ENCODE measurements at places on chromosomes 2 and 18.

GRCh38 chr2:240434728-240435456 is 571 bp upstream of the GPC1 start:
- DNase-seq, result peak; percentile 79

- DNase-seq, result no peak
Observed at GRCh38 chr2:200026332-200027230, 71.2 kb downstream of the MAIP1 start.

DNA sequence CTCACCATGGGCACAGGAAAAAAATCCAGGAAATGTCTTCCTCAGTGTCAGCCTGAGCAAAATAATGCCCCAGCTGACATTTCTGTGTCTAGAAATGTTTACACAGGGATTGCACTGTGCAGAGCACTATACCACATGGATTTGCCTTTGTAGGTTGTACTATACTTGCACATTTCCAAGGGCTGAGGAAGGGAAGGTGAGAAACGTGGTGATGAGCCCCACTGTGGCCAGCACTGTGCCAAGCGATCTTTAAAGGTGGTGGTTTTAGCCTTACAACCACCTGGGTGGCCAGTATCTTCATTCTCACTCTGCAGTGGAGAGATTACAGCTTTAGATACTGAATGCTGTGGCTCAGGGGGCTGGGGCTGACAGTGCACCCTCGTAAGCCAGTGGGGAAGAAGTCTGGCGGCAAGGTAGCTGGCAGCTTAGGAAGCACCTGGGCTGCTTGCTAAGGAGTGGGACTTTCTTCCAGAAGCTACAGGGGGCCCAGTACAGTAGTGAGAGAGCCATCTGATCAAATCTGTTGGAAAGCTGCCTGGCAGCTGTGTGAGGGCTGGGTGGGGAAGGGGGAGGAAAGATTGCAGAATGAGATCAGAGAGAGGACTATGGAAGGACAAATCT is 81.4 kb upstream of the MSH2 start:
- no peak for DNase-seq

DNA sequence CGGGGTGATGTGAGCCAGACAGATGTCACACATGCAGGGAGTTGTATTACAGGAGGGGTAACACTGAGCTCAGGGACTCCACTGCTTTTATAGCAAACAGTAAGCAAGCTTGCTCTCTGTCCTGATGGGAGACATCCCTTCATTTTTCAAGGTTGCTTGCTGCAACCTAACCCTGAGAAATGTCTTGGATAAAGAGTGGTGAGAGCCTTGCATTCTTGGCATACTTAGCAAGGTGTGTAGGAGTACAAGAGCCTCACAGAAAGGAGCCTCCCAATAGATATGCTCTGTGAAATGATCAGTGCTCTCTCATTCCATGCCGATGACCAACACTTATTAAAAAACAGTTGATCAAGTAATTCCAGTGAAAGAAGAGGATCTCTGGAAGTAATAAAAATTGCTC is 8.1 kb downstream of the PFN4 start:
- peak; percentile 78 for DNase-seq

DNA sequence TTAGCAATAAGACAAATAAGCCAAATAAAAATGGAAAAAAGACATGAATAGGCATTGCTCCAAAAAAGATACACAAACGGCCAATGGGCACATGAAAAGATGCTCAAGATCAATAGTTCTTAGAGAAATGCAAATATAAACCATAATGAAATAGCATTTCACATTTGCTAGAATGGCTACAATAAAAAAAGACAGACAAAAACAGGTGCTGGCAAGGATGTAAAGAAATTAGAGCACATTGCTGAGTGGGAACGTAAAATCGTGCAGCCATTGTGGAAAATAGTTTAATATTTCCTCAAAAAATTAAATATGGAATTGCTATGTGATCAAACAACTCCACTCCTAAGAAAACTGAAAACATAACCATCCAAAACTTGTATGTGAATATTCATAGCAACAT is 160.0 kb upstream of the SPATS2L start:
- DNase-seq, result no peak

- no peak for DNase-seq
Observed at GRCh38 chr2:217667035-217667434, 335.8 kb downstream of the TNS1 start.

DNA sequence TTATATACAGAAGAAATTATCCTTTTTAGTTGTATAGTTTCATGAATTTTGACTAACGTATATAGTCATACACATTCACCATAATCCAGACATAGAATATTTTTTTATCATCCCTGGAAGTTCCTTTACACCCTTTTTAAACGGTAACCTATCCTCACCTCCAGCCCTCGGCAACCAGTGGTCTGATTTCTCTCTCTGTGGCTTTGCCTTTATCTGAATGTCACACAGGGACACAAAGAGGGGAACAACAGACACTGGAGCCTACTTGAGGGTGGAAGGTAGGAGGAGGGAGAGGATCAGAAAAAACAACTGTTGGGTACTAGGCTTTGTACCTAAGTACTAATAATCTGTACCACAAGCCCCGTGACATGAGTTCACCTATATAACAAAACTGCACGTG is 191.9 kb downstream of the MC4R start:
- DNase-seq, result no peak

DNA sequence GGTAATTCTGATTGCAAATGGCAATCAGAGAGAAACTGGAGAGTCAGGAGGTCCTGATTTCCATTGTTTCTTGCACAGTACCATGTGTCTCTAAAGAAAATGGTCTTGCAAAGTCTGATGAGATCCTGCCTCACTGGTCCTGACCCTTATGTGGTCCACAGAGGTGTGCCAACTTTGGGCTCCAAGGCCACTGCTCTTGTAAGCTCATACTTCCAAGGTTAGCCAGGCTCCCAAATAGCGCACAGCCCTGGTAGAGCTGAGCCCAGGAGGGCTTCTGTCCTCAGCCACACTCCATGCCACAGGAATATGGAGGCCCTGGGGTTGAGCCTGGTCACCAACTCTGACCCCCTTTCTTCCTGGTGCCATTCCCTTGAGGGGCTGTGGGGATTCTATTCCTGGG is 80.7 kb downstream of the SDC1 start:
- no peak for DNase-seq

- DNase-seq, result peak; percentile 39
Observed at GRCh38 chr2:196590286-196590685, 49.2 kb upstream of the CCDC150 start.

- peak; percentile 13 for DNase-seq
Observed at GRCh38 chr2:31212659-31213600, 4.4 kb downstream of the CAPN14 start.

DNA sequence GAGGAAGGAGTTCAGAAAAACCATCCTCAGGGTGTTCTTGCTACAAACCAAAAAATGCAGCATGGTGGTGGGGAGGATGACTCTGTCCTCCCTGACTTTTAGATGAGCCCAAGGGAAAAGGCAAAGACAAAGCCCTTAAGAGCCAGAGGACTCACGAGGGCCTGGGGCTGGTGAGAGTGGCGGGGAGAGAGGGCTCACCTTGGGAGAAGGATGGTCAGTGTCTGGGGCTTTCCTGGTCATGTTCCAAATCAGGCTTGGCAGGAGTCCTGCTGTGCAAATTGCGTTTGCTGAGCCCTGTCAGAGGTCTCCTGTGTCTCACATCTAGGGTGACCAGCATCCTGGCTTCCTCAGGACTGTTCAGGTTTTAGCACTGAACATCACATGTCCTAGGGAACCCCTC is 4.7 kb downstream of the UGT1A1 start:
- no peak for DNase-seq

DNA sequence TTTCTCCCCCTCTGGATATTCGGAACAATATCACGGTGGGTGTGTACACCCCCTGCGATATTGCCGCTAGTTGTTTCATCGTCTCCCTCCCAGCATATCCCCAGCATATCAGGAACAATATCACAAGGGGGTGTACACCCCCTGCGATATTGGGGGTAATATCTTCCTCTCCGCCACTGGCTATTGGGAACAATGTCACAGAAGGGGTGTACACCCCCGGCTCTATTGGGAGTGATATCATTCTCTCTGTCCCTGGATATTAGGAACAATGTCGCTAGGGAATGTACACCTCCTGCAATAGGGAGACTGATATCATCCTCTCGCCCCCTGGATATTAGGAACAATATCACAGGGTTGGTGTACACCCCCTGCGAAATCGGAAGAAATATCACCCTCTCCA is 1932.0 kb downstream of the SUCLG1 start:
- DNase-seq, result no peak

DNA sequence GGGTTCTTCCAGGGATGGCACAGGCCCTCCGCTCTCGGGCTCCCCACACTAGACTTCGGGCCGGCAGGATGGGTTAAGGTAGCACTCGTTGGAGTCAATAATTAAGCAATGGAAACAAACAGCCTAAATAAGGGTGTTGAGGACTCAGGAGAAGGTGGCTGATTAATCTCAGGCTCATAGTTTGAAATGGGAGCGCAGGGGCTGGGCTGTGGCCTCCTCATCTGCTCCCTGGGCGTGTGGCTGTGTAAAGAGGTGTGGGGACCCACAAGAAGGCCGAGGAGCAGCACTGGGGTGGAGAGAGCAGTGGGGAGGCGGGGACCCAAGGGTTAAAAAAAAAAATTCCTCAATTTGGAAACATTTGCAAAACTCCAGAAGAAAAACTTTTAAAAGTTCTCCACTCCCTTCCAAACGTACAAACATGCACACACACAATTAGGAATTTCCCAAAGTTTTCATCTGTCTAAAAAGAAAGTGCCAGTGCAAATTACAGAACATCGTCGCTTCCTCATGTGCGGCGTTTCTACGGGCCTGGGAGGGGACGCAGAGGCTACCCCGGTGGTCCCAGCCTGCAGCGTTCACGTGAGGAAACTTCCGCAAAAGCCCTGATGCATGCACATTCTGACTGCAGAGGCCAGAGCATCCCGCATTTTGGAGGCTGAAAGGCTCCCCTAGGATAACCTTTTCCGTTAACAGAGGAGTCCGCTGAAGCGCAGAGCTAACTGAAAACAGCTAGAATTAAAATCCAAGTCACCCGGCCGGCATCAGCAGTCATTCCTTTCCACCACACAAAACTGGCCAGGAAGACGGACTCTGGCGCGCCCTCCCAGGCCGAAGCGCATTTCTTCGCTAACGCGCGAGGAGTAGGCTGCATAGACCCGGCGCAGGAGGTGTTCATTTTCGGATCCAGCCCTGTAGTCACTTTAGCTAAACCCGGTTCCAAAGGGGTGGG is 1.0 kb upstream of the TUBB6 start:
- peak; percentile 68 for DNase-seq

DNA sequence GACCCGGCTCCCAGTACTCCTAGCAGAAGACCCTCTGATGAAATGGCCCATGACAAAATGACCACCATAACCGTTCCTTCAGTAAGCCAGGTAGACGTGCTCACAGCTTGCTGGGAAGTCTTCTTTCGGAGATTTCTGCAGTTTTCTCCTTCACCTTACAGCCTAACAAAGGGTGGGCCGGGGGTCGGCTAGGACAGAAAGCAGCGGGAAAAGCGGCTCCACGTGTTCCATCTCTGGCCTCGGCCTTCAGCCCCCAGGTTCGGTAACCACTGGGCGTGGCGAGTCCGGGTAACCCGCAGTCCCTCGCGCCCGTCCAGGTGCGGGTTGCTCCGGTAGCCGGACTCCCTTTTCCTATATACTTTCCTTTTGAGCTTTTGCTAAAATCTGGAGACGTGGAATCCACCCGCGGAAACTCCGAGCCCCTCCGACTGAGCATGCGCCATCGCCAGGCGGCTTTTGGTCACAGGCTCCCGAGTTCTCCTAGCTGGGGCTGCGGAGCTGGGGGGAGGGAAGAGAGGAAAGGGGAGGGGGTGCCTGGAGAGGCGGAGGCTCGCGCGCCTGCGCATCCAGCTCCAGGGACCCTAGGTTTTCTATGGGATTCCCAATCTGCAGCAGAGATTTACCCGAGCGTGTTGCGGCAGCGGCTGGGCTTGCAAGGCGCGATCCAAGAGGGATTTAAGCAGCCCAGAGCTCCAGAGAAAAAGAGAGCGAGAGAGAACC is at the start of gene VSNL1:
Gene VSNL1 (plus strand): TSS at position 604 of the 720 bp plus-strand sequence. CDS start 51,379 bp downstream, outside the sequence.
- DNase-seq, result peak; percentile 87

DNA sequence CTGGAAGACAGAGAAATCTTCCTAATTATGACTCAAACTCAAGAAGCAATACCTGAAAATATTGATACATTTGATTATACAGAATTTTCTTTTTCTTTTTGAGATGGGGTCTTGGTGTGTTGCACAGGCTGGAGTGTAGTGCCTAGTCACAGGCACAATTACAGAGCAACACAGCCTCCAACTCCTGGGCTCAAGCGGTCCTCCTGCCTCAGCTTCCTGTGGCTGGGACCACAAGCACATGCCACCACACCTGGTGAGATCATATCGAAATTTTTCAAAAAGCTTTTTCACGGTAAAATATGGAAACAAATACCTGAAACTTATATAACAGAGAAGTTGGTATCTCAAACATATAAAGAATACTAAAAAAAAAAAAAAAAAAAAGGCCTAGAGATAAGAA is 27.9 kb downstream of the TGFBRAP1 start:
- DNase-seq, result no peak
